ENCODE measurements at places on chromosomes 6 and 20.

DNA sequence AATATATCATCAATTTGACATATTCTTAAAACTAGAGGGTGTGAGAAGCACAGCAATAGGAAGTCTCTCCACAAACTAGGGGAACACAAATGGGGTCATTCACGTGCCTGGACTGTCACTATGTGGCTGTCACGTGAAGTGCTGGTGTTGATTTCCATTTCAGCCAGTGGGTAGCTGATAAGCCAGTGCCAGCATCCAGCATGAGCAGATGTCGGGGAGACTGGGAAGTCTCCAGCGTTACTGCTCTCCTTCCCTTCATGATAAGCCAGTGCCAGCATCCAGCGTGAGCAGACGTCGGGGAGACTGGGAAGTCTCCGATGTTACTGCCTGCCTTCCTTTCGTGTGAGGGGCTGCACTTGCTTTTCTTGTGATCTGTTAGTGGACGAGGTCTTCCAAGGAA is 5.6 kb upstream of the SLC17A9 start:
- DNase-seq = no peak

- no peak for DNase-seq
Observed at GRCh38 chr6:105873211-105873704, 212.9 kb upstream of the PRDM1 start.

DNA sequence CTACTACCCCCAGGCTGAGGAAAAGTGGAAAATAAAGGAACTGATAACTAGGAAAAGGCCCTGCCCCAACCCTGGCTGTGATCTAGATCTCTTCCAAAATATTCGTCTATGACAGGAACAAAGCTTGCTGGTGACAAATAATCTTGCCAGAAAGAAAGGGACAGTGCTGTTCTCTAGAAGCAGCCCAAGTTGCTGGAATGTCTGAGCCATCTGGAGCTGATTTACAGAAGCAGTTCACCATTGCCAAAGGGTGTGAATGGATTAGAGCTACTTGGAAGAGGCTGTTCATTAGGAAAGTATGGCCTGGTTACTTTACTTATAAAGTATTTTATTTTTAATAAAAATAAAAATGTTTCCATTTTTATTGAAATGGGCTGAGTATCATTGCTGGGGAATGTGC is 146.3 kb downstream of the EPM2A start:
- no peak for DNase-seq

- DNase-seq = no peak
Observed at GRCh38 chr6:44269178-44269920, 901 bp upstream of the TMEM151B start.

GRCh38 chr6:35603326-35604202 is 85.2 kb downstream of the FKBP5 start:
- no peak for DNase-seq

DNA sequence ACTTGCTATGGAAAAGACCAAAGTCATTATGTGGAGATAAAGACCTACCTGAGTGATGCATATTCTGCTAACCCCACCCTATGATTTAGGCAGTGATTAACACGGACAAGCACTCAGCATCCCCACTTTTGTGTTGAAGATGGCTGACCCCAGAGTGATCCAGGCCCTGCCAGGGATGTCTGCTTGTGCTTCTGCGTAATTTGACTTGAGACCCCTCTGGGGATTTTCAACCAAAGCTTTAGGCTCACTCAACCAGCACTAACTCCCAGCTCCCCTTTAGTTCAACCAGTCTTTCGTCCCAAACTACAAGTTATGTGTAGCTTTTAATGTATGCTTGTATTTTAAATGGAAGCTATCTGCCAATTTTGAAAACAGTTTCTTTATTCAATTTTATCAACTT is 538.0 kb upstream of the ID4 start:
- no peak for DNase-seq

DNA sequence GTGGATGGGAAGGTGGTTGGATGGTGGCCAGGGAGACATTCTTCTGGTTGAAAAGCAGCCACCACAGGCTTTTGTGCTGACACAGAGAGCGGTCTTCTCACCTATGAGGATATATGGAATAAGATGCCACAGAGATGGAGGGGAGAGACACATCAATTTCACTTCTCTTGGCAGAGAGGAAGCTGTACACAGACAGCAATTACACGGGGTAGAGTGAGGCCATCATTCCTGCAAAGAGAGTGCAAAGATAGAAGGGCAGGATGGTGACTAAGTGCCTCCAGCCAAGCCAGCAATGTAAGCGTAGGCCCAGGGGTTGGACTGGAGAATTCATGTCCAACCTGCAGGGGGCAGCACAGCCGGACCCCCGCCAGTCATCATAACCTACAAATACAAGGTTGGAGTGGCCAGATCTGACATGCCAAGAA is 56.4 kb downstream of the NRN1 start:
- DNase-seq = no peak

- DNase-seq = no peak
Observed at GRCh38 chr6:169028343-169028742, 225.3 kb downstream of the THBS2 start.

GRCh38 chr6:3773678-3774298 is 22.3 kb upstream of the PXDC1 start:
- DNase-seq = no peak

Data from CD4-positive, alpha-beta memory T cell (primary cell).